Left lobe of liver (tissue), 2 donors: ENCODE measurements at places on chromosomes 12 and 14. TPM values are rescaled to one million over a fixed set of nuclear protein-coding genes. Genes with fewer than 3 reads are reported as not detected.

DNA sequence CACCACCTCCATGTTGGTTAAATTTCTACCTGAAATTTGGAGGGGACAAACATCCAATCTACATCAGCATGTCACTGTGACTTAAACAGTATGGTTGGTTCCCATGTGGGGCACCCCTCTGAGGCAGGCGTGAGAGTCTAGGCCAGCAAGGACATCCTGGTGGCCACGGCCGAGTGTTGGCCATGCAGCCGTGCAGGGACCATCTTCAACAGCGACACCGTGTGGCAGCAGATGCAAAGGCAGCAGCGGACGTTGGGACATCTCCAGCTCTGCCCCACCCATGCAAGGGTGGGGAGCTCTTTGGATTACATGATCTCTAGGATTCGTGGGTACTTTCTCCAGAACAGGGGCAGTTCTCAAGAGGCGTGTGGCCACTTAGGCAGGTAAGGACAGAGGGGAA lies 49.8 kb downstream of the NOC4L start:
- no peak for DNase-seq

DNA sequence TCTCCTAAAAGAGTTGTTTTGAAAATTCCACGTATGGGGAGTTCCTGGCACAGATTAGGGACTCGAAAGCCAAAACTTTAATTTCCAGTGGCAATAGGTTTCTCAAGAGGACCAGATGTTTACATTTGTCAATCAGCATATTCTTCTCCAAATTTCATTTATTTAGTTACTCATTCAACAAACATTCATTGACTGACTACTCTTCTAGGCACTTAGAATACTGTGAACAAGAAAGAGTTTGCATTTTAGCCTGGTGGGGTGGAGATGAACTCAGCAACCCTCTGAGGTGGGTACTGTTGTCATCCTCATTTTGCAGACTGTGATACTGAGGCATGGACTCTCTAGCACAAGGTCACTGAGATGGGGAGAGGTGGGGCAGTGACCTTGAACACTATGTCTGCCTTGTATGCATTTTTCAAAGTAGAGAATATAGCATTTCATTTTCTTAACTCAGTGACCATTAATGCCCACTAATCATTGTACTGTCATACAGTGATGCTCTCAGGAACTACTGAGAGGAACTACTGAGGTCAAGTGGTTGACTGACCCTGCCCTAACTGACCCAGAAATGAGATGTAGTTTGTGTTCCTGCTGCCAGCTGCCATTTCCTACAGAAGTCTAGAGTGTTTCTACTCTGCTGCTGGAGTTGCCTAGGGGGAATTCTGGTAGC lies 2.2 kb downstream of the L3HYPDH start:
- DNase-seq = no peak

- no peak for DNase-seq
Measured at GRCh38 chr12:104909761-104910160, 48.3 kb downstream of the SLC41A2 start.

The RPGRIP1 gene
- 0.23 TPM for total RNA-seq

The HOXC12 gene
- total RNA-seq = not detected
